ENCODE measurements at places on chromosomes 6 and 20.

- DNase-seq, result no peak
Measured at GRCh38 chr6:145428706-145429105, 306.6 kb downstream of the EPM2A start.

DNA sequence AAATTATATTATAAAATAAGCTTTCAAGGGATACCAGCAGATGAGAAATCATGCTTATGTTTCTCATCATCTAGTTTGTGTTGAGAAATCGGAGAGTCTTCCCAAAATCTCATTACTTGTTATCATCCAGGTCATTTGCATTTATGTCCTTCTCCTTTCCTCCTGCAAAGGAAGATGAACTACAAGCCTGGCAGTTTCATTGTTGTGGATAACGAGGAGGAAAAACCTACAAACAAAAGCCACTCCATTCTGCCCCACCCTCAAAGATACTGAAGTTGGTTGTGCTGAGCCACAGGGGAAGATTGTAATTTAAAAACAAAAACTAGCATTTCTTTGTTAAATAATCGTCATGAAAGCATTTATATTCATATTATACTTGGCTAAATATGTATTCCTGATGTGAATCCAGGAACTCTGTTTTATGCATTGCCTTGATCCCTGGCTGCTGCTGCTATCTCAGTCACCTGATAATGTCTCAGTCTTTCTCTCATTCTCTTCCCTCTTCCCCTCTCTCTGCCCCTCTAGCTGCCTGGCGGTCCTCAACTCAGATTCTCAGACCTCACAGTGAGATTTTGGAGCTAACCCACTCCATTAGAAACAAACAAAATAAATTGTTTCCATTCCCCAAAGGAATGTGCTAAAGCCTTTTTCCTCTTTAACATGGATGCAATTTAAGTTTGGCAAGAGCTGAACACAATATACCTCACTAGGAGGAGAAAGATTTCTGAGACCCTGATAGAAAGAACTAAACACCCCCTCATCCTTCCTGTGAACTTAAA lies 185.3 kb downstream of the ADAT2 start:
- no peak for DNase-seq

DNA sequence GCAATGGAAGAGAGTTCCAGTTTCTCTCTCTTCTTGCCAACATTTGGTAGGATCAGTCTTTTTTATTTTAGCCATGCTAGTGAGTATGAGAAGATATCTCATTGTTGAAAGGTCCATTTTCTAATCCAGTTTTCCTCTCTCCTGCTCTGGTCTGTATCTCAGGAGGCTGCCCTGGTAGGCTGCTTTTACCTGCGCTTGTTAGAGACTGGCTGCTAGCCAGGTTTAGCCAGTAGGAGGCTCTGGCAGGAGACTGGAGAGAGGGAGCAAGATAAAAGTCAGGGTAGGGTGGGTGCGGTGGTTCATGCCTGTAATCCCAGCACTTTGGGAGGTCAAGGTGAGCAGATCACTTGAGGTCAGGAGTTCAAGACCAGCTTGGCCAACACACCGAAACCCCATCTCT lies 68.6 kb upstream of the FOXP4 start:
- no peak for DNase-seq

- no peak for DNase-seq
Measured at GRCh38 chr6:118710616-118711015, 59.2 kb upstream of the CEP85L start.

DNA sequence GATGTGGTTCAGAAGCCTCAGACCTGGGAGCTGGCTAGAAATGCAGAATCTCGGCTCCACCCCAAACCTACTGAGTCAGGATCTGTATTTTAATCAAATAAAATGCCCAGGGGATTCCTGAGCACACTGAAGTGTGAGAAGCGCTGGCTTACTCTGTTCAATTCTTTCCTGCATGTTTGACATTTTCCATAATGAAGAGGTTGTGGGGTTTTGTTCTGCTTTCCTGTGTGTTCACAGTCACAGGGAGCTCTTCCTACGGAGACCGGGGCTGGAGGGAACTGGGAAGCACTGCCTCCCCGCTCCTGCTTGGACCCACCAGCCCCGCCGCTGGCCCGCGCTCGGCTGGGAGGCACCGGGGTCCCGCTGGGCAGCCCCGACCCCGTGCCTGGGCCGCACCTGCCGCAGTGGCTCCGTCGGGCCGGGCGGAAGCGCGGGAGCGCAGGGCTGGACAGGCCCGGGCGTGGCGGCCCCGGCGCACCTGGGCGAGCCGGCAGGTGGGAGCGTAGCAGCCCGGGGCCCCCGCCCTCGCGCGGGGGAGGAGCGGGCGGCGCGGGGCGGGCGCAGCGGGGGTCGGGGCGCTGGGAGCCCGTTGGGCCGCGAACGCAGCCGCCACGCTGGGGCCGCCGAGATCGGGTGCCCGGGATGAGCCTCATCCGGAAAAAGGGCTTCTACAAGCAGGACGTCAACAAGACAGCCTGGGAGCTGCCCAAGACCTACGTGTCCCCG lies at the start of gene MAPK13:
MAPK13 (plus strand) TSS at position 573 of the 726 bp plus-strand sequence; CDS start at position 643, 70 bp downstream.
- peak; percentile 49 for DNase-seq

GRCh38 chr6:35192301-35192860 lies 21.4 kb upstream of the SCUBE3 start:
- no peak for DNase-seq

GRCh38 chr6:6332811-6333244 lies 12.4 kb upstream of the F13A1 start:
- DNase-seq, result no peak

- DNase-seq, result no peak
Measured at GRCh38 chr6:158441716-158442215, 118.1 kb upstream of the TMEM181 start.

DNA sequence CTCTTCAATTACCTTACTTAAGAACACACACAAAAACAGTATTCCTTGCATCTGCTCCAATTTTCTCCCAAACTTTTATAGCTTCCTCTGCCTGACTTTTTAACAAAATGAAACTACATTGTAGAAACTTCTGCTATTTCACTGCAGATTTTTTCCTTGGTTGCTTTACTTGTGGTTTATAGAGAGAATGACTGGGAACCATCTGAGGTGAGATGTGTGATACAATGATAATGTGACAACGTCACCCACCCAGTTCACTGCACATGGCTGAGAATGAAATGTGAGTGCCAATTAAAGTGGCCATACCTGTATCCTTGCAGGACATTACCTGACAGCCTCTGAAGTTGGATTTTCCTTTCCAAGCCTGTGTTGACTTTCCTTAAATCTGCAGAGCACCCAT lies 258.4 kb downstream of the CD83 start:
- no peak for DNase-seq

Data from GM12892 (cell line).